ENCODE measurements at places on chromosomes 11 and 22.

GRCh38 chr11:97722065-97722464, 1298.7 kb upstream of the CNTN5 start:
- DNase-seq, result no peak

DNA sequence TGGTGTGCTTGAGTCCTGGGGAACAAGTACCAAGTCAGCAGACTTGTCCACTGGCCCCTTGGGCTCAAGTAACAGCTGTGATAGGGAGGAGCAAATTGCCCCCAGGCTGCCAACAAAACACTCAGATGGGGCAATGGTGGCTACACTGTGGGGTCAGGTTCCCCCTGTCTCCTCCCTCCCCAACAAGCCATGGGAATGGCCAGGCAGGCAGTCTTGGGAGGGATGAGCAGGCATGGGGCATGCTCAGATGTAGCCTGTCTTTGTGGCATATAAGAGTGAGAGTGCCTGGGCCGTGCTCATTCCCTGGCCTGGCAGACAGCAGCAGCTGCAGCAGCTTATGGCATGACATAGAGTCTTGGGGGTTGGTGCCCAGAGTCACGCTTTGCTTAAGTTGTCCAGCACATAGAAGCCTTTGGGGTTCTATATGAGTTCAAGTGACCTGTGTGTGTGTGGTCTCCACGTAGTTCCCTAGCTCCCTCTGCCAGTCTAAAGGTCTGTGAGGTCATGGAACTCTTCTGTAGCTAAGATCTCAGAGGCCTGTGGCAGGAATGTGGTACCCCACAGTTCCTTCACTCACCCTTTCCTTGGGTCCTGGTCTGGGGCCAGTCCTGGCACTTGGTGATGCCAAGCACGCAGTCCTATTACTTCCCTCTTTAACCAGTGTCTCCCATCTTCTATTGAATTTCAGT, 44.7 kb downstream of the BIRC2 start:
- no peak for DNase-seq

DNA sequence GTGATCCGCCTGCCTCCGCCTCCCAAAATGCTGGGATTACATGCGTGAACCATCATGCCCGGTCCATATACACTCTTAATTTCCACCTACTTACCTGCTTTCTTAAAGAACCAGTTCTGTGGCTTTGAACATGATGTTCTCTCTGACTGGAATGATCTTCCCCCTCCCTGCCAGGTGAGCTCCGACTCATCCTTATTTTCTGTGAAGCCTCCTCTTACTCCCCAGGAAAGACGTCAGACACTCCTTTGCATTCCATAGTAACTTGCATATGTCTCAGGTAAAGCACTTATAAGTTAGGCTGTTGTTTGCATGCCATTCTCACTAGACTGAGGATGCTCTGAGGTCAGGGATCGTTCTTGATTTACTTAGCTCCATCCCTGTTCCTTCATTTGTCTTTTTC, 91.8 kb upstream of the RAB1B start:
- DNase-seq, result no peak

DNA sequence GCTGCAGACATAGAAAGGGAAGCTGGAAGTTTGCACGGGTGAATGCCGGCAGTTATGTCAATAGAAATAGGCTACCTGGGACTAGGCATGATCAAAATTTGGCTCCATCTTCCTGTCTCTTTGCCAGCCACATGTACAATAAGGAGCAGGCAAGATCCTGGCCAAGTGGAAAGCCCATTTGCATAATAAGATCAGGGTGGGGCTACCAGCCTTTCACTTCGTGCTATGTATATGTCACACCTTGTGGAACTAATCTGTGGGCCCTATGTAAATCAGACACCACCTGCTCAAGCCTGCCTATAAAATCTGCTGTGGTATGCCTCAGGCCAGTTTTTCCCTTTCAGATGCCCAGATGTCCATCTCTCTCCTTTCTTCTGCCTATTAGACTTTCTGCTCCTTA, 79.3 kb upstream of the DRD2 start:
- DNase-seq, result no peak

DNA sequence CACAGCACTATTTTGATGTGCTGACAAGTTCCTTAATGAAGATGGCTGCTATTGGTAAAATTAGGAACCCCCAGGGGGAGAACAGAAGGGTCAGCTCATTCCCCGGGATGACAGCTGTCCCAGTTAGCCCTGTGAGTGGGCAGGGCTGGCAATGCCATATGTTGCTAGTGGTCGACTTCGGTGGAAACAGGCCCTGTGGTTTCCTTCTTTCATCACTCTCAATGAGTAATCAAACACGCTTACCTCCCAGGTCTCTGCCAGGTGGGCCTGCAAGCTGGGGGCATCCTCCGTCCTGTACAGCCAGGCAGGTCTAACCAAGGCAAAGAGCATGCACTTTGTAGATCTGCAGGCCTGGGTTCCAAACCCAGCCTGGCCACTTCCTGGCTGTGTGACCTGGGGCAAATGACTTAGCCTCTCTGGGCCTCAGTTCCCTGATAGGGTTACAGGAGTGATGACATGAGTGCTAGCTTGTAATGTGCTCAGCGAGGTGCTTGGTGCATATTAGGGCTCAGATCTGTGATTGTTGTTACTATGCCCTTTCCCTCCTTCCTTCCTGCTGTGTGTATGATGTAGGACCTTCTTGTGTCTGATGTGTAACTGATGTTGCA, 85.2 kb downstream of the TSPAN18 start:
- no peak for DNase-seq

DNA sequence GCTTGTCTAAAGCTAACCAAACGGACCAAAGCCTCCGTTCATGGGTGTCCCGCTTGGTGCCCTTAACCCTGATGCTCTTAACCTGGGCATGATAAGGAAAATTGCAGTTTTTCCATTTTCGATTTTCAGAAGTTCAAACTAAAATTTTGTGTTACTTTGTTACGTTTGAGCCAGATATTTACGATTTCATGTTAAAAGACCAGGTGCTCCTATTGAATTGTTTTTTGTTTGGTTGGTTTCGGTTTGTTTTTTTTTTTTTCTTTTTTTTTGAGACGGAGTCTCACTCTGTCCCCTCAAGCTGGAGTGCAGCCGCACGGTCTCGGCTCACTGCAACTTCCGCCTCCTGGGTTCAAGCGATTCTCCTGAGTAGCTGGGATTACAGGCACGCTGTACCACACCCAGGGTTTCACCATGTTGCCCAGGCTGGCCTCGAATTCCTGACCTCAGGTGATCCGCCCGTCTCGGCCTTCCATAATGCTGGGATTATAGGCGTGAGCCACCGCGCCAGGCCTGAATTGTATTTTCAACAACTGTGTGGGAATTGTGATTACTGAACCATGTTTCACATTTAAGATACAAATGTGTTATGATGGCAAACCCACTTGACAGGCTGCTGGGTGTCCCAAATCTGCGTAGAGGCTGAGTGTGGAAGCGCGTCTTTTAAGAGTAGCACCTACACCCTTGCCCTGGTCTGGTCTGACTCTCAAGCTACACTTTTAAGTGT, 864 bp upstream of the USP28 start:
- no peak for DNase-seq

DNA sequence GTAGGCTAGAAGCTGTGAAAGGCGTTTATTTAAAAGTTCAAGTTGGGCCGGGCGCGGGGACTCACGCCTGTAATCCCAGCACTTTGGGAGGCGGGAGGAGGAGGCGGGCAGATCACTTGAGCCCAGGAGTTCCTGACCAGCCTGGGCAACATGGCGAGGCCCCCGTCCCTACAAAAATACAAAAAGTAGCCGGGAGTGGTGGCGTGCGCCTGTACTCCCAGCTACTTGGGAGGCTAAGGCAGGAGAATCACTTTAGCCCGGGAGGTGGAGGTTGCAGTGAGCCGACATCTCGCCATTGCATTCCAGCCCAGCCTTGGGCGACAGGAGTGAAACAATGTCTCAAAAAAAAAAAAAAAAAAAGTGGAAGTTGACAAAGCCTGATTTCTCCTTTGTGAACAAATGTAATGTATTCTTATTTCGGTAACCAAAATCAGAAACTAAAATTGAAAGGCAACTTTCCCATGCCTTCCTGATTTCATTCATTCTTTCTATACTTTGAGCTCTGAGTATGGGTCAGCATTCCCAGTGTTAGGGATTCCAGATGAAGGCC, 825 bp downstream of the PTPMT1 start:
- no peak for DNase-seq

DNA sequence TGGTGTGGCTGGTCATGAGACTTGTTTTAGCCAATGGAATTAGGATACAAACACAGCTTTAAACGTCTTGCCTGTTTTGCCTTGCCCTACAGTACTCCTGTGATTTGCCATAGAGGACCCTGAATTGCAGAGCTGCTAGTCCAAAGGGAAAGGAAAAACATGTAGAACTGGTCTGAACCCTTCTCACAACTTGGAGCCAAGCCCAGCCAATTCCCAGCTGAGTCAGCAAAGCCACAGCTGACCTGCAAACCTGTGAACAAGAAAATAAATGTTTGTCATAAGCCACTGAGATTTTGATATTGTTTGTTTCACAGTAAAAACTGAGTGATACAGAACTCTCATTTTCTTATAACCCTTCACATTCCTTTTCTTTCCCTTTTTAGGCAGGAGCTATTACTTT, 360.5 kb upstream of the API5 start:
- no peak for DNase-seq

DNA sequence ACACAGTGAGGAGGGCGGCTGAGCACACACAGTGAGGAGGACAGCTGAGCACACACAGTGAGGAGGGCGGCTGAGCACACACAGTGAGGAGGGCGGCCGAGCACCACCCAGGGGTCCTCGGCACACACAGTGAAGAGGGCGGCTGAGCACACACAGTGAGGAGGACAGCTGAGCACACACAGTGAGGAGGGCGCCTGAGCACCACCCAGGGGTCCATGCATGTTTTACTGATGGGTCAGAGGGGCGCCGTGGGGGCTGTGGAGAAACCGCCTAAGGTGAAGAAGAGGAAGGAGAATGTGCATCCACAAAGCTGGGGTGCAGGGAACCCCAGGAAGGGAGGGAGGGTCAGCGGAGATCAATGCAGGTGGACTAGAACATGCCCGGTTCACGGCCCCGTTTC, 461.8 kb downstream of the BRD1 start:
- no peak for DNase-seq
